Mammary microvascular endothelial cell (primary cell): ENCODE measurements at places on chromosomes 5 and 9. TPM values are rescaled to one million over a fixed set of nuclear protein-coding genes. Genes with fewer than 3 reads are reported as not detected.

TYRP1 gene
- 0.34 TPM in 1 of 2 replicates, not detected in the other for total RNA-seq

LVRN gene
- total RNA-seq = not detected in 2 replicates

EPB41L4A gene
- total RNA-seq = 7.3 and 10.6 TPM in 2 replicates

EIF4E1B gene
- not detected in 2 replicates for total RNA-seq

PTGDS gene
- not detected in 2 replicates for total RNA-seq

NEUROG1 gene
- not detected in 2 replicates for total RNA-seq

PCDHGB5 gene
- 7.9 and 8.3 TPM in 2 replicates for total RNA-seq

CCDC180 gene
- total RNA-seq = 0.64 and 1.4 TPM in 2 replicates

MEIKIN gene
- total RNA-seq = not detected in 2 replicates

NUTM2G gene
- total RNA-seq = not detected in 2 replicates

SLC34A1 gene
- not detected in 2 replicates for total RNA-seq

SNCAIP gene
- total RNA-seq = 5.7 and 8.9 TPM in 2 replicates
